ENCODE measurements at places on chromosomes 12 and 14. TPM values are rescaled to one million over a fixed set of nuclear protein-coding genes. Genes with fewer than 3 reads are reported as not detected.

Gene DEPDC4
- 0.54 TPM for total RNA-seq

Gene CLEC1B
- not detected for total RNA-seq

Gene KLHDC1
- total RNA-seq, result 13.5 TPM

Gene GON7
- total RNA-seq, result 12.4 TPM

Gene TAS2R7
- not detected for total RNA-seq

Gene IKBIP
- 6.3 TPM for total RNA-seq

Gene KRT81
- not detected for total RNA-seq

Gene TESPA1
- 0.74 TPM for total RNA-seq

Gene CD4
- total RNA-seq, result 12.8 TPM

Gene PPP4R4
- 0.74 TPM for total RNA-seq

Gene DIO3
- total RNA-seq, result 0.17 TPM

Gene CMA1
- not detected for total RNA-seq

Gene CARMIL3
- total RNA-seq, result 0.45 TPM
